ENCODE measurements at places on chromosomes 4 and X.

- no peak for DNase-seq
These were observed 300.3 kb upstream of the NWD2 start for GRCh38 chr4:36944232-36944631.

DNA sequence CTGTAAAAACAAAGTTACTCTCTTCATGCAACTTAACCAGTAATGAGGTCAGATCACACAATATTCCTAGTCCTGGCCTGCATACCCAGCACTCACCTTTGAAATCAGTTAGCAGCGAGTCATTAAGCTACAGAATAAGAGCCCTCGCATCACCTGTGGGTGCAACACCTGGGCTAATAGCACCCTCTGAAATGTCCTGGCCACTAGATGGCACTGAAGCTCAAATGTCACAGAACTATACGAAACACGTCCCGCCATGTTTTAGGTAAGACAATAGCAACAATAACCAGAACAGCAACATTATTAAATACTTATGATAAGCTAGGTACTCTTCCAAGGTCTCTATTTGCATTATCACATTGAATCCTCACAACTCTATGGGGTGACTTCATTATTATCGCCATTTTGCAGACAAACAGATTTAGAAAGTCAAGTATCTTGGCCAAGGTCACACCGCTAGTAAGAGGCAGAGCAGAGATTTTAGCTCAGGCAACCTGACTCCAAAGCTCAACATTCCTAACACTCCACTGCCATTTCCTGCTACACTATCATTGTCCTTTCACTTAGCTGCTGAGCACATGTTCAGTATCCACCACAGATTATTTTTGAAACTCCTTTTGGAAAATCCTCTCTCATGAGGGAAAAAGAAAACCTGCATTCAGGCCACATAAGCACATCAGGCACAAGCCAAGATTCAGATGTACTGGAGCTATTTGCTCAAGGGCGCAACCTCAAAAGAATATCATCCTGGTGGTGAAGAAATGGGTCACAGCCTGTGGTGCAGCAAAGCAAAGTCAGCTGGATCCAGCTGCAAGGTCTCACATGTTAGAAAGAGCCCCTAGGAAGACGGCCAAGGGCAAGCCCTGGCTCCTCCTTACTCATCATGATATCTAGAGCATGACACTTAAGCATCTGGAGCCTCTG, 59.5 kb upstream of the KDR start:
- DNase-seq, result no peak

DNA sequence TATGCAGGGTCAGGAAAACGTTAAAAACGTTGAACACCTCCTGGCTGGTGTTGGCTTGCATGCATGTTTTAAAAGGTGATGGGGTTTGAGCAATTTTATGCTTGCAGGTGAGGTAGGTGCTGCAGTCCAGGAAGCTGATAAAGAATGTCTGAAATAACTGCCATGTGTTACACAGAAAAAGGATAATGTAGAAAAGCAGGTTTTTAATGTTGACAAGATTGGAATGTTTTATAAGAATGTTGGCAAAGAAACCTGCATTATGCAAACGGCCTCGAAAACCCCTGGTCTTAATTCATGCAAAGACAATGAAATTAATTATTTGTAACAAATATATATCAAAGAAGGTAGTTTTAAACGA, 723.7 kb upstream of the AGA start:
- DNase-seq, result no peak

DNA sequence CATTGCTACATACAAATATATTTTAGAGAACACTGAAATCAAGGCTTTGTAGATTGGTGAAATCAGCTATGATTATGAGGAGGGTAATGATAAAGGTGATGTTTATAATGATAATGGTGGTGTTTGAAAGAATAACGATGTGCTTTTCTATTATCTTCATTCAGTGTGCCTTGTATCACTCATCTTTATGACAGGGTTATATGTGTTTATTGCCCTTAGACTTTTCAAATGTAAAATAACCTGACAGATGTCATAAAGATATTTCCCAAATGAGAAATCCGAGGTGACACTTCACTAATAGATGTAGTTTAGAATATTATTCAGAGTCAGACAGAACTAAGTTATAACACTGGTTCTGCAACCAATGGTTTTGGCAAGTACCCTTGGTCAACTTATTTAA, 323.0 kb upstream of the SPANXN4 start:
- no peak for DNase-seq

DNA sequence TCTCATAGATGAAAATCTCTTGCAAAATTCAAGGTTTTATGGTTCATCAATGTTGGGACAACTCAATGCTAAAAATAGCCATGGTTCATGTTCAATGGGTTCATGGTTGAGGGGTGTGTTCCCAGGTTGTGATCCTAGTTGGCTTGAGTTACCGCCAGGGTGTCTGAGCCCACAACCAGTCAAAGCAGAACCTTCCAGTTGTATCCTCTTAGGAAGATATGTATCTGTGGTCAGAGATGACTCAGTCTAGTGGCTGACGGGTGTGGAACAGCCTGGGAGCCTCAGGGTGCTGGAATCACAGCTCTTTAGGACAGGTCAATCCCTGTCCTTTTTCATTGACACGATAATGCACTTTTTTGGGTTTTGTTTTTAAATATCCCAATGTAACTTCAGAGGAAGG, 192.3 kb upstream of the NR3C2 start:
- DNase-seq, result no peak

- no peak for DNase-seq
These were observed 168.4 kb upstream of the POU3F4 start for GRCh38 chrX:83339724-83340123.

GRCh38 chr4:99399017-99399416, 36.1 kb downstream of the ADH7 start:
- no peak for DNase-seq

GRCh38 chrX:2187352-2188115, 313.2 kb downstream of the DHRSX start:
- no peak for DNase-seq

GRCh38 chrX:9566150-9566621, 101.3 kb downstream of the TBL1X start:
- no peak for DNase-seq

DNA sequence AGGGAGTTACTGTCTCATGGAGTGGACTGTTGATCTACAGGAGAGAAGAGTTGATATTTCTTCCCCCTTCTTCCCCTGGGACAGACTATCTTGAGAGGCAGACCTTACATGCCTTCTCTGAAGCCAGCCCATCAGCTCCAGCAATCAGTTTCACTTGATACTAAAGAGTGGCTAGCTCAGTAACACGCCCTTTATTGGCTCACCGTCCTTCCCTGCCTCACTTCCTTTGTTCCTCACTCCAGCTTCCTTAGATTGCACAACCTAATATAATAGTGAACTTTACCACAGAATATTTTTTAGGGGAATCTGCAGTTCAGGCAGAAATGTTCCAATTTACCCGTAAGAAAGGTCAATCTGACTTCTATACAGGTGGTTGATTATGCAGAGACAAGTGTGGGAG, 128.1 kb upstream of the NDP start:
- no peak for DNase-seq

DNA sequence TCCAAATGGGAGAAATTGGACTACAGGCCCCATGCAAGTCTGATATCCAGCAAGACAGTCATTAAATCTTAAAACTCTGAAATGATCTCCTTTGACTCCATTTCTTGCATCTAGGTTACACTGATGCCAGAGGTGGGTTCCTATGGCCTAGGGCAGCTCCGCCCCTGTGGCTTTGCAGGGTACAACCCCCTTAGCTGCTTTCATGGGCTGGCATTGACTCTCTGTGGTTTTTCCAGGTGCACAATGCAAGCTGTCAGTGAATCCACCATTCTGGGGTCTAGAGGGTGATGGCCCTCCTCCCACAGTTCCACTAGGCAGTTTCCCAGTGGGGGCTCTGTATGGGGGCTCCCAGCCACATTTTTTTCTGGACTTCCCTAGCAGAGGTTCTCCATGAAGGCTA, 228.5 kb upstream of the ADAMTS3 start:
- no peak for DNase-seq

DNA sequence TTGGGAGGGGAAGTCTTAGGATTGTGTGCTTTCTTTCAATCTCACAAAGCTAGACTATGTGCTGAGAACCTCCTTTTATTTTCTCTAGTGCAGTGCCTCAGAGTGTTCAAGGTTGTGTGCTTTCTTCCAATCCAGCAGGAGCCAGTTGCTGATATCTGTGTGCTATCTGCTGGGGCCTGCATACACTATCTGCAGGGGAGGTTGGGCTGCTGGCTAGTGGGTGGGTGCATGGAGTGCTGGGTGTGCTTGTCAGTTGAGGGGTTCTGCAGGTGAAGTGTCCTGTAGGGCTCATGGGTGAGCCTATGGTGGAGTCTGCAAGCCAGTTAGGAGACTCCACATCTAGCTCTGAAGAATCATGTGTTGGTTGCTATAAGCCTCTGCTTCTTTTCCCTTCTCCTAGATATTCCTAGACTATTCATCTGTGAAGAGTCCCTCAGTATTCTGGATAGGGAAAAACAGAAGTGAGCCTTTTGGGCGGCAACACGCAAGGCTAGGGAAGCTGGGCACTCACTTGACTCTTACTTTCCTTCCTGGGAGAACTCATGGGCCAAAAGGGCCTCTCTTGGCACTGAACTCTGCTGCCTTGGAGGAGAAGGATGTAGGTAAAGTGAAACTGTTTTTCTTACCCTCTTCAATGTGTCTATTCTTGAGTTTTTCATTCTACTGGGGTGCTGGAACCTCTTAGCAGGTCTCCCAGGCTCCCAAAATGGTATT, 8.0 kb upstream of the CISD2 start:
- no peak for DNase-seq

DNA sequence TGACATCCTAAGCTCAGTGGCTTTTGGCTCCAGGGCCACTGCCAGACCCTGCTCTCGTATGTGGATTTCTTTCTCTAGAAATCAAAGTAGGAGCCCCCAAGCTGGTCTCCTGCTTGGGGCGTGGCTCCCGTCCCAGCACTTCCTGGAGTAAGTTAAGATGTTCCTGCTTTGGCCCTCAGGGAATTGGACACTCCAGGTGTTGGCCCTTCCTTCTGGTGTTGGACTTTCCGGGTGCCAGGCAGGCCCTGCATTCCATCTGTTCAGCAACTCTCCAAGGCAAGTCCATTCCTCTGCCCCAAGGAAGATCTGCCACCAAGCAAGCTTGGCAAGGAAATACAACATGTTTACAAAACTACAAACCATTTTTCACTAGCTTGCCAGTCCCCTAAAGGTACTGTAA, 22.1 kb upstream of the GPC4 start:
- DNase-seq, result no peak

GRCh38 chrX:124348182-124348581, 1.8 kb downstream of the SH2D1A start:
- DNase-seq, result no peak

- DNase-seq, result no peak
These were observed 29.8 kb downstream of the SGMS2 start for GRCh38 chr4:107854356-107855022.

DNA sequence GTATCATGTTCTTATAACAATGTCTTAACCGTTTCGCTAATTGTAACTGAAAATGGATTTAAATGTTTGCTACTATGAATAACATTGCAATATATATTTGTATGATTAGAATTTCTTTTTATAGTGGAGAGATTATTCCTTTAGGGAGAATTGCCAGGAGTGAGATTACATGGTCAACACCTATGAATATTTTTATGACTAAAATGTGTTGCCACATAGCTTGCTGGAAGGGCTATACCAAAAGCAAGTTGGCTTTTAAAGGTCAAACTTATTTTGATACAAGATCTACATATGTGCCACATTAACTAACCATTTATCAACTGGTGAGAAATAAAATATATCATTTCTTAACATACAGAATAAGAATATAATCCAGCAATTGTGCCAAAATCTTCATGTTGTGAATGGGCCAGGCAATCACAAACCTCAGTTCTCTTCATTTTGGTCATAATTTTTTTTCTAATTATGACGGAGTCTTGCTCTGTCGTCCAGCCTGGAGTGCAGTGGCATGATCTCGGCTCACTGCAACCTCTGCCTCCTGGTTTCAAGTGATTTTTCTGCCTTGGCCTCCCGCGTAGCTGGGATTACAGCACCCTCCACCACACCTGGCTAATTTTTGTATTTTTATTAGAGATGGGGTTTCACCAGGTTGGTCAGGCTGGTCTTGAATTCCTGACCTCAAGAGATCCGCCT, 10.0 kb upstream of the EGF start:
- no peak for DNase-seq

GRCh38 chr4:164572877-164573279, 181.1 kb upstream of the SMIM31 start:
- no peak for DNase-seq

DNA sequence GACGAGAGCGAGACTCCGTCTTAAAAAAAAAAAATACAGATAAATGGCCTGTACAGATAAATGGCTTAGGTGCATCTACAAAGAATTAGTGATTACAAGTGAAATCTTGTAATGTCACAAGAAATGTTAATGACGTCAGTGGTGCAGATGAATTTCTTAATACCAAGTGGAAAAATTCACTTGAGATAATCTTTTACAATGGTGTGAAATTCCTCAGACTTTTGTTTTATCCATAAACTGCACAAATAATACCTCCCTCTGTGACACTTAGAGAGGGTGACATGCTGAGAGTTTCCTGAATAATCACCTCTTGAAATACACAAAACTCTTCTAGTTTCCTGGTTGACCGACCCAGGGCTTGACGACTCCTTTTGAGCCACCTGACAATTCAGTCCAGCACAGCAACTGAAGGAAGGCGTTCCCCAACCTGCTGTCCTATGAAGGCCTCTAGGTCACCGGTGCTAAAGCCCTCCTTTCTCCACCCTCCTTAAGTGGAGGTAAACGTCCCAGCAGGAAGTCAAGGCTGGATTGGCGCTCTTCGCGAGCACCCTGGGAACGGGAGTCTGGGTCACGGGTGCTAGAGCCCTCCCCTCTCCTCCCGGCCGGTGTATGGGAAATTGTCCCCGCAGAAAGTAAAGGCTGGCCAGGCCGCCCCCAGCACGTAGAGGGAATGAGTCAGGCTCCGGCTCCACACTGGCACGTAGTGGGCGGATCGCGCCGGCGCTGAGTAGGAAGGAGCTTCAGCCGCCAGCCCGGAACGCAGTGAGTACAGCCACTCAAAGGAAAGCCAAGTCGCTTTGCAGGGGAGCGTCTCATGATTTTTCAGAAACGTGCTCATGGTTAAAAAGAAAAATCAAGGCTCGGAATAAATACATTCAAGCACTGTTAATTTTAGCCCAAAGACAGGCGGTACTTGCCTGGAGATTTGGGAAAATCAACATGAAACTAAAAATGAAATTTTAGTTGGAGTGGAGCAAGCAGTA, at the start of gene TMEM144:
TSS of gene TMEM144 (plus strand) at position 662 of the 983 bp plus-strand sequence. CDS start 2,182 bp downstream, outside the sequence.
- DNase-seq, result peak; percentile 56
